Activated CD4-positive, alpha-beta T cell treated with anti-CD3 and anti-CD28 coated beads, Interleukin-2, amount 50 U/mL, for 1 hour (primary cell): ENCODE measurements at places on chromosomes 3 and 15.

DNA sequence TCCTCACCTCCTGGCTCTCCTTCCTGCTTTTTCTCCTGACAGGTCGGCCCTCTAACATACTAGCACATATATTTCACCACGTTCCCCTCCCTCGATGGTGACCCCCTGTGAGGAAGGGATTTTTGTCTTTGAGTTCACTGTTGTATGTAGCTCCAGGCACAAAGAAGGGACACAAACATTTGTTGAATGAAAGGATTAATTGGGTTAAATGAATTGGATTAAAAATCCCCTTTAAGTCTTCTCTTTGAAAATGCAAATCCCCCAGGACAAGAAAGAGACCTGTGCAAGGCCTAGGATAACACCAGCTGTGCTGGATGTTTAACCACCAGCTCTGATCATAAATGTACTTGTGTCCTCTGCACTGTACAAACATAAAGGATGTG lies 3.3 kb downstream of the CALML4 start:
- DNase-seq: no peak

- no peak for DNase-seq
Measured at GRCh38 chr3:171172070-171172469, 145.6 kb upstream of the SLC2A2 start.

DNA sequence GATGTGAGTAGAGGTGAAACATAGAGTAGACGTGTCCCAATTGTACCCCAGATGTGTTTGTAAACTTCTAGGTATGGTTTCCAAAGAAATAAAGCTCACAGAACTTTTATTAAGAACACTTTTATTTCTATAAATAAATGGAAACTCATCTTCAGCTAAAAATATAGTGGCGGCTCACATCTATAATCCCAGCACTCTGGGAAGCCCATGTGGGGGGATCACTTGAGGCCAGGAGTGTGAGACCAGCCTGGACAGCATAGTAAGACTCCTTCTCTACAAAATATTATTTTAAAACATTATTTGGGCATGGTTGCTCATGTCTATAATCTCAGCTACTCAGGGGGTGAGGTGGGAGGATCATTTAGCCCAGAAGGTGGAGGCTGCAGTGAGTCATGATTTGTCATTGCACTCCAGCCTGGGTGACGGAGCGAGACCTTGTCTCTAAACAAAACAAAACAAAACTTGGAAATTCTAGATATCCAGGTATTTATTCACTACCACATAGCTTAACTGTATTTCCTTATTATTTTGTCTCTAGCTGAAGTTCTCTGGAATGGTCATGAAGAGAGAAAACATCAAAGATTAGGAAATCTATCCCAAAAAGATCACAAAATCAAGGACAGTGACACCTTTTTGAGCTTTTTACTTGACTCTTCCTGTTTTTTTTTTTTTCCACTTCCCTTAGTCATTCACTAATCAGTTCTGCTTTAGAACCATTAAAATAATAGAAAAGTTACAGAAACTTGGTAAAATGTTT lies 258.1 kb downstream of the TIGIT start:
- no peak for DNase-seq

GRCh38 chr3:100163787-100164186 lies 49.5 kb upstream of the FILIP1L start:
- DNase-seq: no peak

DNA sequence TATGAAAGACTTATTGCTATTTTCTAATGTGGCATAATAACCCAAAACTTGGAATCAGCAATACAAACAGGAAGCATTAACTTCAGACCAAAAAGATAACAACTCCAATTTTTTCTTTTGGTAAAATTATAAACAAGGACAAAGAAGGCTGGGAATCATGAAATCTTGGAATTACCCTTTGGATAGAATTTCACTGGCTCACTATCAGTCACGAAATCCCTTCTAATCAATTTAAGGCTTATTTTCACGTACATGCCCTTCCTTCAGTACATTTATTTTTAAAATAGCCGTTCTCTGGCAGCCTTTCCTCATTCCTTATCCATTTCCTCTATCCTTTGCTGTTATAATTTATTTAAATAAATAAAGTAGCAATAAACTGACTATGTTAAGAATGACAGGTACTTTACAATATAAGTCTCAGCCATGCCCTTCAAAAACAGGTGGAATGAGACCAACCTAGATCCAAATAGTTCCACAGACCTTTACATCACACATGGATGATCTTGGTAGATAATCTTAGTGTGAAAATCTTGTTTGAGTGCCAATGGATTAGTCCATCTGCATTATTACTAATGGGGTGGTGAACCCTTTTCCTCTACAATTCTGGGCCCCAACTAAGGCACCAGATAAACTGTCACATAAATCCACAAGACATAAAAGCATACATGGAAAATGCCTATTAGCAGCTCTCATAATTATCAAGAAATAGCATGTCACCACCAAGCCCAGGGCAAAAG lies 38.9 kb downstream of the ABI3BP start:
- DNase-seq: no peak

DNA sequence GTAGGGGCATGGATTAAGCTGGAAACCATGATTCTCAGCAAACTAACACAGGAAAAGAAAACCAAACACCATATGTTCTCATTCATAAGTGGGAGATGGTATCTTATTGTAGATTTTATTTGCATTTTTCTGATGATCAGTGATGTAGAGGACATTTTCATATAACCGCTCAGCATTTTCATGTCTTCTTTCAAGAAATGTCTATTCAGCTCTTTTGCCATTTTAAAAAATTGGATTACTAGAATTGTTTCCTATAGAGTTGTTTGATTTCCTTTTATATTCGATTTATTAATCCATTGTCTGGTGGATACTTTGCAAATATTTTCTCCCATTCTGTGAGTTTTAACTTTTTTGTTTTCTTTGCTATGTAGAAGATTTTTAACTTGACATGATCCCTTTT lies 682.2 kb upstream of the BCHE start:
- no peak for DNase-seq

DNA sequence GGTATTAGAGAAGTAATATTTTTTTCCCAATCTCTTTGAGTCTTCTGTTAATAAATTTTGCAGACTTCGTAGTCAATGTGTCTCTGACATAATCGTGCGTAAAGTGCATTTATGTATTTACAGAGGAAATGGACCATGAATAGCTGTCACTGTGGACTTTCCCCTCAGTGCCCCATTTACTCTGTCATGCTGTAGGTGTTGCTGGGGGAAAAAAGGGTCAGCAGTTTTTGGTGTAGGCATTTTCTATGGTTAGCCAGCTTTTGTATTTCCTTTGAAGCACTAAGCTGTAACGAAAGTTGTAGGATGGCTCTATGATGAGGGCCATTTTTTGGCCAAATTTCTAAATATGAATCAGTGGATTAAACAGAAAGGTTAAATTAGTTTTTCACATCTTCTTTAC lies 598.4 kb downstream of the FGF12 start:
- no peak for DNase-seq

GRCh38 chr3:122589297-122589696 lies 11.8 kb downstream of the PARP15 start:
- no peak for DNase-seq

GRCh38 chr3:12158387-12159226 lies at the start of gene TIMP4:
TSS of gene TIMP4 (minus strand) at chr3:12158912. CDS start at chr3:12158840, 72 bp downstream.
- no peak for DNase-seq

- DNase-seq: no peak
Measured at GRCh38 chr3:100213891-100214573, 46.8 kb upstream of the TBC1D23 start.

DNA sequence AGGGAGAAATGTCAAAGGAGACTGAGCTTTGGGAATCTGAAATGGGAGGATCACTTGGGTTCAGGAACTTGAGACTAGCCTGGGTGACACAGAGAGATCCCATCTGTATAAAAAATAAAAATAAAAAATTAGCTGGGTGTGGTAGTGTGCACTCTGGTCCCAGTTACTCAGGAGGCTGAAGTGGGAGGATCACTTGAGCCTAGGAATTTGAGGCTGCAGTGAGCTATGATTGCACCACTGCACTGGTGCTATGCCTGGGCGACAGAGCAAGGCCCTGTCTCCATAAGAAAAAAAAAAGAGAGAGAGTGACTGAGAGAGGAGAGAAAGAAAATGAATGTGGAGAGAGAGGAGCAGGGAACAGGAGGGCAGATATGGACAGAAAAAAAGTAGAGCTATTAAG lies 72.8 kb downstream of the SENP2 start:
- no peak for DNase-seq

DNA sequence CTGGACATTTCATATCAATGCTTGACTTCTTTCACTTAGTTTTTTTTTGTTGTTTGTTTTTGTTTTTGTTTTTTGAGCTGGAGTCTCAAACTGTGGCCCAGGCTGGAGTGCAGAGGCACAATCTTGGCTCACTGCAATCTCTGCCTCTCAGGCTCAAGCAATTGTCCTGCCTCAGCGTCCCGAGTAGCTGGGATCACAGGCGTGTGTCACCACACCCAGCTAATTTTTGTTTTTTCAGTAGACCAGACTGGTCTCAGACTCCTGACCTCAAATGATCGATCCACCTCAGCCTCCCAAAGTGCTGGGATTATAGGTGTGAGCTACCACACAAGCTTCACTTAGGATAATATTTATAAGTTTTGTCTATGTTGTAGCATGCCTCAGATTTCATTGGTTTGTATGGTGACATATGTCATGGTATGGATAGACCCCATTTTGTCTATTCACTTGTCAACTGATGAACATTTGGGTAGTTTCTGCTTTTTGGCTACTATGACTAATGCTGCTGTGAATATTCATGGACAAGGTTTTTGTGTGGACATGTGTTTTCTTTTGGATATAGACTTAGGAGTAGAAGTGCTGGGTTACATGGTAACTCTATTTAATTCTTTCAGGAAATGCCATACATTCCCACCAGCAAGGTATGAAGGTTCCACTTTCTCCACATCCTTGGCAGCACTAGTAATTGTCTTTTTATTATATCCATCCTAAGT lies 6.8 kb upstream of the PRR23E start:
- no peak for DNase-seq

DNA sequence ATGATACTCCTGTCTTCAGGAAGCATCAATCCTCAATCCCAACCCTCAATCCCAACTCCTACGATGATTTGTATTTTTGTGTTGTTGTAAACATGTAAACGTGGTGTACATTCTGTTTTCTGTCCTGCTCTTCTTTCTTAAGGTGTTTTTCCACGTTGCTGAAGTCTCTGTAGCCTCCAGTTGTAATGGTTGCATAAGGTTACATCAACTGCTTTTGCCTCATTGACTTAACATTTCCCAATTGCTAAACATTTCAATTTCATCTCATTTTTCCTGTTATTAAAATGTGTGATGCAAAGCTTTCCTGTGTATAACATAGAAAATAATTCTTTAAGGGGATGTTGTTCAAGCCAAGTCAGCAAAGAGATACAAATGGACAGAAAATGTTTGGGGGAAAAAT lies 33.4 kb downstream of the HRH1 start:
- no peak for DNase-seq

DNA sequence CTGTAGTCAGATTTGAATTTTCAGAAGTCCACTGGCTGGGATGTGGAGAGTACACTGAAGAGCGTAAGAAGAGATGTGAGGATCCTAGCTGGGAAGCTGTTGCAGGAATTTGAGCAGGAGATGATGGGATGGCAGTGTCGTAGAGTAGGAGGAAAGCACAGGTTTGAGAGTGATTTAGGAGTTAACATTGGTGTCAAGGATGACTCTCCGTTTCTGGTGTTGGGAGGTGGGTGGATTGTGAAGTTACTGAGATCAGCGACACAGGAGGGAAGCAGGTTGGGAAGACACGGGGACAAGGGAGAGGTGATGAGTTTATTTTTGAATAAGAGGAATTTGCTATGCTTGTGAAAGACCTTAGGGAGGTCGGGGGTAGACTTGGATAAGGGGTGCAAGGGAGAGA lies 434.2 kb upstream of the TPM1 start:
- no peak for DNase-seq
